Esophagus muscularis mucosa (tissue), 4 donors: ENCODE measurements at places on chromosomes 6 and 20.
A peak's percentile ranks its signal among the peaks of the same experiment; 100 is the strongest.

- no peak for DNase-seq
These were observed 203.2 kb downstream of the RPS12 start for GRCh38 chr6:133017581-133017980.

DNA sequence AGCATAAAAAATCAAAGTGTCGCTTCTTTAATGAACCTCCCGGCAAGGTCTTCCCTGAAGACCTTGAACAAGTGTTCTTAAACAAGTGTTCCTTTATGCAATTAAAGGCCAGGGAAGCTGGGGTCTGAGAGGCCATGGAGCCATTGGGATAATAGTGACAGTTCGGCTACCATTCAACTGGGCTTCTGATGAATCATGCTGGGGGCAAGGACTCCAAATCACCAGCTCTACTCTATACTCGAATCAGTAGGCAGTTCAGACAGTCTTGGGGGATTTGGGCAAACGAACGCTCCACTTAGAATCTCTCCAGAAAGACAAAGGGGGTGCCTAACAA is 34.7 kb upstream of the EZR start:
- no peak for DNase-seq

DNA sequence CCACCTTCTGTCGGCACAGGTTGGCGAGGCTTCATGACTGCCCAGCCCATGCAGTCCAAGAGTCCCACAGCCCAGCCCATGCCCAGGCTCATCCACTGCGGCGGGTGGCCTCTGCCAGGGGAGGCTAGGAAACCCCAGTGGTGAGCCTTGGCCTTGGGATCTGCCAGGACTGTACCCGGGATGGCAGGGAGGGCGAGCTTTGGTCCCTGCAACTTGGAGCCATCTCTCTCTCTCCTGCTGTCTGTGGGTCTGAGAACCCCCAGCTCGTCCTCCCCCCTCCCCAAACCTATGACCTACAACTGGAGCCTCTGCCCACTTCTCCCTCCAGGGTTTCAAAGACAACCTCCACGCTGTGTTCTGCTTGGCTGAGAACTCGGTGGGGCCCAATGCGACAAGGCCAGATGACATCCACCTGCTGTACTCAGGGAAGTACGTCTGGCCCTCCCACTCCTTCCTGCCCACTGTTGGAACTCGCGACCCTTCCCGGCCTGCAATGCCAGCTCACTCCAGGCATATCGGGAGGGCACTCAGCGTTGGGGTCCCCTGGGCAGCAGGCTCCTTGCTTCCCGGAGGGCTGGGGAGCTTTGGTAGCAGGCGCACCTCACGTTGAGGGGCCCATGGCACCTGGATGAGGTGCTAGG is 19.7 kb downstream of the NPEPL1 start:
- peak; percentile 60 for DNase-seq

DNA sequence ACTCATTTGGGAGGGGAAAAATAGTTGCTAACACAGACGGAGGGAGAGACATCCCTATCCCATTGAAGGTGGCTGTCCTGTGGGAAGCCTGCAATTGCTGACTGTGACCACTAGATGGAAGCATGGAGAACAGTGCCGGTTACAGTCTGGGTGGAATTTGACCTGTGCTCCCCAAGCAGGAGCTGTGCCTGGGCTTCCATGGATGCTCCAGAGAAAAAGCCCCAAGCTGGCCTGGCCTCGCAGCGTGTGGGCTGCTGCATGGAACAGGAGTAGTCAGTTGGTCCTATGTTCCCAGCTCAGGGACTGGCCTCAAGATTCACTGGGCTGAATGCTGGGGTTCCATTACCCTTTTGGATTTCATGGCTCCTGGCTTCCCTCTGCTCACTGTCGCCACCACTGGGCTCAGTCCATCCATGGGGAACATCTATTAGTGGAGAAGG is 116.3 kb upstream of the CHD6 start:
- peak; percentile 82 for DNase-seq

DNA sequence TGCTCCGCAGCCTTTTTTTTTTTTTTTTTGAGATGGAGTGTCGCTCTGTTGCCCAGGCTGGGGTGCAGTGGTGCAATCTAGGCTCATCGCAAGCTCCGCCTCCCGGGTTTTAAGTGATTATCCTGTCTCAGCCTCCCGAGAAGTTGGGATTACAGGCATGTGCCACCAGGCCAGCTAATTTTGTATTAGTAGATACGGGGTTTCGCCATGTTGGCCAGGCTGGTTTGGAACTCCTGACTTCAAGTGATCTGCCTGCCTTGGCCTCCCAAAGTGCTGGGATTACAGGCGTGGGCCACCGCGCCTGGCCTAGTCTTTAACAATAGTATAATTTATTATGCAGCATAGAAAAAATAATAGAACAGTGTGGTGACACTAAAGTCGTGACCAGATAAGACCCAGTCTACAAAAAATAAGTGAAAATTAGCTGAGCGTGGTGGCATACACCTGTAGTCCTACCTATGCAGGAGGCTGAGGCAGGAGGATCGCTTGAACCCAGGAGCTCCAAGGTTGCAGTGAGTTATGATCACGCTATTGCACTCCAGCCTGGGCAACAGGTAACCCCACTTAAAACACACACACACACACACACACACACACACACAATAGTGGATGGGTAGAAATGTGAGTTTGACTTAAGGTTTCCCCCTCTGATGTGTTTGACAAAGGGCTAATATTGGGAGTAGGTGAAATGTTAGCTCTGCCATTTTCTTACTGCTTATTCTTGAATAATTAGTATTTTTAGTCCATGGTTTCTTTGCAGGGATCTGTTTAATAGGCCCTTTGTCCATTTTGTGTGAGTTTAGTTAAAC is 6.5 kb downstream of the PIM1 start:
- DNase-seq = no peak
